ENCODE measurements at places on chromosomes 12 and 14.
A peak's percentile ranks its signal among the peaks of the same experiment; 100 is the strongest.

DNA sequence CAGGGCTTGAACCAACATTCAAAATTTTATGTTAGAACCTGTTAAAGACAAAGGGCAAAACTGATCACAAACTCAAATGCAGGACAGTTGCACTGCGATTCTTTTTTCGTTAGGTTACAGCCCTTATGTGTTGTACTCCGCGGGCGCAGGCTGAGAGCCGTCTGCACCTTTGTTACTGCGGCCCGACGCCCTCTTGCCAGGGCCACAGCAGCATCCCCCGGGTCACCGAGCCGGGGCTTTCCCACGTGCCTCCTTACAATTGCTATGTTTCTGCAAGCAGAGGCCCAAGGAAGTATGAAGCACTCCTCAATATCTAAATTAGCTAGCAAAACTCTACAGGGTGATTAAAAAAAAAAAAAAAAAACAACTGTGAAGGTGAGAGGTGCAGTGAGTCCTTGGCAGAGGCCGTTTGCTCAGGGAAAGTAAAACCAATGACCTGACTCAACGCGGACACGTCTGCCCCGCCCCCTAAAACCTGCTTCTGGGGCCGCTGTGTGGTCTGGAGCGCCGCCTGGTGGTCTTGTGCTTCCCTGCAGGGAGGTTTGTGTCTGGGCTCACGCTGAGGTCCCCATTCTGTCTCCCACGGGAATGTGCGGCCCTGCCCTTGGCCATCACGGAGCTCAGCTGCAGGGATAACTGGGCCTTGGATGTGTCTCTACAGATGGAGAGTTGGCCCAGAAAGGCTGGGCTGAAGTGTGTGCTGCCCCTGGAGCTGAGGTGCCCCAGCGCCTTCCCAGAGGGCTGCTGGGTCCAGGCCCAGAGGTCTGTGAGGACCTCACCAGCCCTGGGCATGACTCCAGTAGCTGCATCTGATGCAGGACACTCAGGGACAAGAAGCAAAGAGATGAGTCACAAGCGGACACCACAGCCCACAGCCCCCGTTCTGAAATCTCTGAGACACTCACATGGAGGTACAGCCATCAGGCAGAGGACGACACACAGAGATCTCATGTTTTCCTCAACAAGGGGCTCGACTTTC is 418.5 kb downstream of the TMEM121 start:
- no peak for DNase-seq

- peak; percentile 24 for DNase-seq
Observed at GRCh38 chr14:96502621-96503305, 581 bp downstream of the PAPOLA start.

DNA sequence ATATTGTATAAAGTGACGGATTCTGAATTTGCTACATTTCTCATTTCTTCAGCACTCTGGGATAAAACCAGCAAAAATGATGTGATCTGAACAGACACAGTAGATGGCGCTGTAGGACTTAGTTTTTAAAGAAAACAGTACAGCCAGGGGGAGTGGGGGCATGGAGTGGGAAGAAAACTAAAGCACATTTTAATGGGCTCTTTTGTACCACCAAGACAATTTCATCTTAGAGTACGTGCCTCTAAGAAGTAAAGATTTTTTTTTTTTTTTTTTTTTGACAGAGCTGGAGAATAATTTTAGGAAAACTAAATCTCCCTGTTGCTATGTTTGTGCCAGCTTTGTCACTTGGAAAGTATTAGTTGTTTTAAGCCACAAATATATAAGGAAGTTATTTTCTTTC is 124.4 kb downstream of the RAD51B start:
- DNase-seq = peak; percentile 83

DNA sequence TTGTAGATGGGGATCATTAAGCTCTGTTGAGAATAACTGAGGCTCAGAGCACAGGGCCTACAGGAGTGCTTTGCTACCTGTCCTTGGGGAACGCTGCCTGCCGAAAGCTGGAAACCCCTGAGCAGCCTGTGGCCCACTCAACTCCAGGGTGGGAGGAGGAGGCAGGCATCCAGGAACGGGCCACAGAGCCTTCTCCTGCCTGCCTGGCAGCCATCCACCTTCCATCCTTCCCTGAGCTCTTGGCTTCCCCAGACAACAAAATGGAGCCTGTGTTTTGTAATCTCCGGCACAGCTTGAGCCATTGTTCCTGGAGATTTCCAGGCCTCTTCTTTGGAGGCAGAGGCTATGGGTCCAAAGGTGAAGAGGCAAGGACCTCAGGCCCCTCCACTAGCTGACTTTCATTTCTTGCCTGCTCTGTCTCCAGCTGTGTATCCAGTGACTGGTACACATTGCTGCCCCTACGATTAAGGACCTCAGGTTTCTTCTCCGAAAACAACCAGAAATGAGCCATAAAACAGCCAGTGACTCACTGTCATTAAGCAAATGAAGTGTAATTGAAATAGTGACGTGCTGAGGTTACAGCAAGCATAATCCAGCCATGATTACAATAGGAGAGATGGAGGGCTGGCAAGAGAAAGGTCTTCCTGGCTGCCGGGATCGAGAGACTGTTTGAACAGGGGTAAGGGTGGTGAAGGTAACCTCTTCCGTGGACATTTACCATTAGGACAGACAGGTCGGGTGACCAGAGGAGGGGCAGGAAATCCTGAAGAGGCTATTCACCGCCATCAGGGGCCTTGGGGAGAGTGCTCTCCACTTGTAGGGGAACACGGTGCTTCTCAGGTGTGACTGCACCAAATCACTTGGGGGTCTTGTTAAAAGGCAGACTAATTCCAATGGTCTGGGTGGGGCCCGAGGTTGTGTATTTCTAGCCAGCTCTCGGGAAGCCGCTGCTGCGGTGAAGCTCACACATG is 56.3 kb upstream of the KCNA5 start:
- no peak for DNase-seq

GRCh38 chr14:97707603-97708002 is 910.4 kb downstream of the VRK1 start:
- DNase-seq = no peak

GRCh38 chr12:26346736-26347135 is 151.4 kb downstream of the SSPN start:
- no peak for DNase-seq

GRCh38 chr12:57127101-57127725 is 1.1 kb upstream of the LRP1 start:
- no peak for DNase-seq

DNA sequence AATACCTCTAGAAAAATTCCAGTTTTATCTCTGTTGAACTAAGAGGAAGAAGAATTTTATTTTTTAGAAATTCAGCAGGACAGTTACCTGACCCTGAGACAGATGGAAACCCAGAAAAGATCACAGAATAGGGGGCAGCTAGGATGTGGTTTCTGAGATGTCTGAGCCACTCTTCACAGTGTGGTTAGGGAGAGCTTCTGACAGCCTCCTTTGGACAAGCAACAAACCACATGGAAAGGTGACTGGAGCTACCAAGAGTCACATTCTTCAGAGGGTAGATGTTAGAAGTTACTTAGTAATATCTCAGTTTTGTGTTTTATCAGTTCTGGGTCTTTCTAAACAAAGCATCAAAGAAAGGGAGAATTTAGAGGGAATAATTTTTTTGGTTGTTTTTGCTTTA is 117.3 kb upstream of the NAP1L1 start:
- no peak for DNase-seq

GRCh38 chr14:103733651-103734050 is 18.0 kb downstream of the ZFYVE21 start:
- no peak for DNase-seq

GRCh38 chr14:74875941-74876913 is at the start of gene PROX2:
Gene PROX2 (minus strand): TSS chr14:74876145. CDS start chr14:74863834, 12,311 bp downstream.
- no peak for DNase-seq

- DNase-seq = no peak
Observed at GRCh38 chr12:129002427-129002826, 149.1 kb downstream of the GLT1D1 start.

GRCh38 chr12:3041558-3042164 is 35.5 kb upstream of the TSPAN9 start:
- peak; percentile 47 for DNase-seq

GRCh38 chr12:30782316-30783173 is 27.8 kb upstream of the CAPRIN2 start:
- DNase-seq = no peak

DNA sequence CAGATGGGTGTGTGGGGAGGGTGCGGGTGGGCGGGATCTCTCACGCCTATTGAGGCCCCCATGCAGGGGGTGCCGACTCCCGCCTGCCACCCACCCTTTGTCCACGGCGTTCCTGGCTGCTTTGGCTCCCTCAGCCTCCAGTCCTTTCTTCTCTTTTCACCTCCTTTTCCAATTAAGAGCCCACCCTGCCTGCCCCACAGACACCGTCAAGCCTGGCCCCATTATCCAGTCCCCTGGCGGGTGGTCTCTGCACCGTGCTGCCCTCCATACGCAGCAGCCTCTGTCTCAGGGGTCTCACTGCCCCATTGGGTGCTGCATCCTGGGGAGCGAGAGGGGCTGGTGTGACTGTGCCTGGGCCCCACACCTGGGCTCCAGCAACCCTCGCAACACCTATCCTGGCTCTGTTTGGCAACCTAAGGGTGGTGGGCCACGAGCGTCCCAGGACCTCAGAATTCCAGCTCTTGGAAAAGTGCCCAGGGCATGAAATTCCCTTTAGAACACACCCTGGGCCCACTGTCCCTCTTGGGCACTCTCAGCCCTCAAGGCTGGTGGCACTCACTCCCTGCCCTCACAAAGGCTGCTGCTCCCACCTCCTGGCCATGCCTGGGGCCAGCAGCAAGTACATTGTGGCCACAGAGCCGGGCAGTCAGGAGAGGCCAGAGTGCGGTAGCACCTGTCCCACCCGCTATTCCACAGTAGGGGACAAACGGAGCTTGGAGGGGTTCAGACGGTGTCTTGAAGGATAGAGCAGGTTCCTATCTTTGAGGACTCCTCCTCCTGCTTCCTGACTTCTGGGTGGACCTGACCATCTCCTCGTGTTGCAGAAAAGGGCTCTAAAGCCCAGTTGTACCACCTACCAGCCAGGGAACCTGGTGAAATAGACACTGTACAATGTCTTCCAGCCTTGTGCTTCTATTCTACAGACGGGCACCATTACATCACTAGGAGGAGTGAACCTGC is 114.1 kb downstream of the KIF26A start:
- DNase-seq = no peak

GRCh38 chr14:20794644-20795369 is 7.8 kb downstream of the RNASE1 start:
- no peak for DNase-seq

DNA sequence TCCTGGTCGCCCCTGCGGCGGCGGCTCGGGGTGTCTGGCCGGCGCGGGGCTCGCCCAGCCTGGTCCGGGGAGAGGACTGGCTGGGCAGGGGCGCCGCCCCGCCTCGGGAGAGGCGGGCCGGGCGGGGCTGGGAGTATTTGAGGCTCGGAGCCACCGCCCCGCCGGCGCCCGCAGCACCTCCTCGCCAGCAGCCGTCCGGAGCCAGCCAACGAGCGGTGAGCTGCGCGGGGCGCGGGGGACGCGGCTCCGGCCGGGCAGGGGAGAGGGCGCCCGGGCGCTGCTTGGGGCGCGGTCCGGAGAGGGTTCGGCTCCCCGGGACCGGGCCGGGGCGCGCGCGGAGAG is at the start of gene LGALS3:
Gene LGALS3, plus strand, starts transcription at position 167 of the 342 bp plus-strand sequence. CDS start 8,122 bp downstream, outside the sequence.
- DNase-seq = no peak

DNA sequence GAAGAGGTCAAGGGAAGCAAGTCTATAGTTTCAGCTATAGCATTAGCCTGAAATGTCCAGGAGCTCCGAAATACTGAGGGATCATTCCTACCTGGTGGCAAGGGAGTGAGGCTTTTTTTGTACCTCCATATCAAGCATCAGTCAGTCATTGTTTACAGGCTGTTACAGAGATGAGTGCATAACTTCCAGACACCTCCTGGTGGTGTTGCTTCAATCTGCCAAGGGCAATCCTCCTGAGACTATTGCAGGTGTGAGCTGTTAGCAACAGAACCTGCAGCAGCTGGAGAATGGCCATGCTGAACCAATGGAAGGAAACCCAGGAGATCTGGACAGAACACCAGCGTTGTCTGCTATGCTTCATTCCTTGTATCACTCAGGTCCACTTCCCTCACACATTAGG is 80.0 kb upstream of the SLC8A3 start:
- no peak for DNase-seq

DNA sequence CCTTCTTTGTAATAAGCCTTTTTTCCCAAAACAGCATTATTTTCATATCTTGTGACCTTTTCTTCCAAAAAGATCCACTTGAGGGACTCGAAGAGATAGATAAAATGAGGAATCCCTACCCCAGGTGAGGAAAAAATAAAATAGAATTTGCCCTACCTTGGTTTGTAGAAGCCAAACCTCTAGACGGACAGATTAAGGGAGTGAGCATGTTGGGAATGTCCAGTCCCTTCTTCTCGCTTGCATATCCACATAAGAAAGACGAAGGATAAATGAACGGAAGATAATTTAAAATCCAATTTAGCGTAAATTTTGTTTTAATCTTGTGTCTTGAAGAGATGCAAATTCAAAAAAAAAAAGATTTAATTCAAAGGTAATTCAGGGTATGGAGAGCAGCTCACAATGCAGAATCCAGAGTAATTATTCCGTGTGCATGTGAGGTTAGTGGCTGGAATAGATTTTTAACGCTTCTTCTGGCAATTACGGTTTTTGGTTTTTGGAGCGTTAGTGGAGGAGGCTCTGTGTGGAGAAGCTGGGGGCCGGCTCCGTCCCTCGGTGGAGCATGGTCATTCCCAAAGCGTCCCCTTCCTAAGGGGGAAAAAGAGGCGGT is 1.5 kb downstream of the GRIN2B start:
- no peak for DNase-seq

- DNase-seq = no peak
Observed at GRCh38 chr12:25495331-25496097, 57.6 kb downstream of the LMNTD1 start.

DNA sequence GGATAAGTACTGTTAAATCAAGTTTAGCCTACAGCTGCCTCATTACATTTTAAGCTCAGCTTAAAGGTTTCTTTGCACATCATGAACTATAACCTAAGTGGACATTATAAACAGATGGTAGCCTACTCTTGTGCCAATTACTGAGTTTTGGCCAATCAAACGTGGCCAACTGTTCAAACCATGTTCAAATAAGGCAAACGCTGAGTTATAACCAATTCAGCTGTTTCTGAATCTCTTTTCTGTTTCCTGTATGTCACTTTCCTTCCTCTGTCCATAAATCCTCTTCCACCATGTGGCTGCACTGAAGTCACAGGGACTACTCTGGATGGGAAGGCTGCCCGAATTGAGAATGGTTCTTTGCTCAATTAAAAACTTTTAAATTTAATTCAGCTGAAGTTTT is 98.4 kb downstream of the BCAT1 start:
- DNase-seq = no peak

GRCh38 chr12:51082561-51083125 is 753 bp downstream of the CSRNP2 start:
- peak; percentile 57 for DNase-seq

DNA sequence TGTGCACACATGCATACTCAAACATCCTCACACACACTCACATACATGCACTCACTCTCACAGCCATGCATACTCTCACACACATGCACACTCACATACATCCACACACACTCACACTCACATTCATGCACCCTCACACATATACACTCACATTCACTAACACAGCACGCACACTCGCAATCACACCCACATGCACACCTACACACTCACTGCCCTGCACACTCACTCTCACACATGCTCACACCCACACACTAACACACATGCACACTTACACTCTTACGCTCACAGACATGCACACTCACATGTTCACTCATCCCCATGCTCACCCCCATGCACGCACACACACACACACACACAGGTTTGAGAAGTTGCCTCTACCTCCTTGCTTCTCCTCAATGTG is 63.2 kb upstream of the SFSWAP start:
- DNase-seq = no peak

GRCh38 chr14:92387578-92387977 is 64.6 kb downstream of the SLC24A4 start:
- no peak for DNase-seq

All from left renal pelvis (tissue), 4 donors.